Tibial nerve (tissue), 4 donors: ENCODE measurements at places on chromosomes 2 and 18.

- DNase-seq = no peak
- H3K4me3 ChIP-seq = no peak overlapping the region
- H3K27me3 ChIP-seq = no peaks in the 10 kb centered on the region
- no peak overlapping the region for H3K27ac ChIP-seq
Observed at GRCh38 chr2:121791290-121791689, 35.8 kb downstream of the TSN start.

DNA sequence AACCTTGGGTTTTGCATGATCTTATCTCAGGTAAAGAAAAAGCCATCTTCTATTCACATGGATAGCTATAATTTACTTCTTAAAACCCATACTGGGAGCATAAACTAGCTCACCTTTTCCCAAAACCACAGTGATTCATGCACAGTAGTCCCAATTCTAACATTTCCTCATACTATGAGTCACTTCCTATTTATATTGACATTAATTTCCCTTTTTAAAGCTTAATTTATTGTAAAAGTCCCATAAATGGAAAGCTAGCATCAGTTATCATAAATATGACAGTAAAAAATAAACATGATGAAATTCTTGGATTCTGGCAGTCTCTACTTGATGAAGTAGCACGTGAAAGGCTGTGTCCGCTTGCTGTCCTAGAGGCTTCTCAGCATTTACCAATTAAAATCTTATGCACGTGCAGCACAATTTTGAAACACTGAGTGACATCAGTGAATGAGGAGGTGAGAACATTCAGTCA lies 180.1 kb downstream of the CDH2 start:
- no peaks in the 10 kb centered on the region for H3K36me3 ChIP-seq
- H3K27me3 ChIP-seq = no peaks in the 10 kb centered on the region
- no peak overlapping the region for H3K27ac ChIP-seq
- no peak overlapping the region for H3K4me3 ChIP-seq
- H3K4me1 ChIP-seq = peaks cover 10% of the 10 kb centered on the region
- DNase-seq = no peak

GRCh38 chr2:18546567-18546966 lies 13.9 kb downstream of the RDH14 start:
- H3K4me1 ChIP-seq = peaks cover 4% of the 10 kb centered on the region
- H3K27me3 ChIP-seq = no peaks in the 10 kb centered on the region
- no peak for DNase-seq
- no peak overlapping the region for H3K4me3 ChIP-seq
- H3K27ac ChIP-seq = no peak overlapping the region
- H3K36me3 ChIP-seq = no peaks in the 10 kb centered on the region

- DNase-seq = no peak
- no peak overlapping the region for H3K27ac ChIP-seq
- H3K4me1 ChIP-seq = no peaks in the 10 kb centered on the region
- H3K27me3 ChIP-seq = no peaks in the 10 kb centered on the region
- H3K36me3 ChIP-seq = no peaks in the 10 kb centered on the region
- no peak overlapping the region for H3K4me3 ChIP-seq
Observed at GRCh38 chr2:85302121-85302520, 25.7 kb downstream of the TGOLN2 start.

DNA sequence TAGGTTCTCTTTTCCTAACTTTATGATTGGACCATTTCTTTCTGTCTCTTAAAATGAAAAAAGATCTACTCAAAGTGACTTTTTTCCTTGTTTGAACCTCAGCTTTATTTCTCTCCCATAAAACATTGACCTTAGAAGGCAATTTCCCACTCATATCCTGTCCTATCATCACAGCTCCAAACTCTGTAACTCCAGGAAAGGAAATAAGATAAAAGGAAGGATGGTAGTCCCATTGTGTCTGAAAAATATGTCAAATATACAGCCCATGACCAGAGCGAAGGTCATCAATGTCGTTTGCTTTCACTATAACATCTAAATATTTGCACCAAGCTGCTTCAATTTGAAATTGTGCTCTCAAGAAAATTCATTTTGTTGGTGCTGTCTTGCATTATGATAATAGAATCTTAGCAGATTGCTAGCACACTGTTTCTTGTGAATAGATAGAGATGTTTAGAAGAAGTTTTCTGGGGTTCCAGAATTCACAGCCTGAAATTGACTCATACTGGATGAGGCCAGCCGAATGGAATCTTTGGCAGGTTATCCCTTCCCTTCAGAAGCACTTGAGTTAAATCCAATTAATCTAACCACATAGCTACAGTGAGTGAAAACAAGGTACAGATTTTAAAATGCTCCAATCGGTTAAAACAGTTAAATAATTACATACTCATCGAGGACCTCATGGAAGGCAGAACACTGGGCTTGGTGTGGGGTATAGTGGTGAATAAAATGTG lies 95.1 kb downstream of the CRIM1 start:
- DNase-seq = no peak
- H3K27ac ChIP-seq = peak overlapping the region; percentile 42
- H3K27me3 ChIP-seq = no peaks in the 10 kb centered on the region
- H3K4me1 ChIP-seq = peaks cover 60% of the 10 kb centered on the region
- peaks cover 41% of the 10 kb centered on the region for H3K36me3 ChIP-seq

DNA sequence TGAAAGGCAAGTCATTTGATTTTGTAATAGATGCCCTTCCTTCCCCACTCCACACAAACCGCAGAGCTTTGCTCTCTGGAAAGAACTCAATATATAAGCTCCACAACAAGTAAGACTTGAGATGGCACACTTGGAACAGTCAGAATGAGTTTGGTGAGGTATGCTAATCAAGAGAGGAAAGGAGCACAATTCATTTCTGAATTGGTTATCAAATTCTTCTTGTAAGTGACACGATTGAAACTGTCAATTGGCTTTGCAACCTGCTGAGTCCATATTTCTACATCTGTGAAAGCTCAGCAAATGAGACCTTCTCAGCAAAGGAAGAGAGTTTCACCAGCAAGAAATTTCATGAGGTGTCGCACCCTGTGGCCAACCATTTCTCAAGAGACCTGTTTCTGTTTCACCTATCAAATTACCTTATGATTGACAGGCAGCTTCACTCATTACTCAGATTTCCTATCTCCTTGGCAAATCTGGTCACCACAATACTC lies 19.1 kb downstream of the CTLA4 start:
- no peak overlapping the region for H3K27ac ChIP-seq
- H3K36me3 ChIP-seq = no peaks in the 10 kb centered on the region
- no peaks in the 10 kb centered on the region for H3K4me1 ChIP-seq
- H3K4me3 ChIP-seq = no peak overlapping the region
- H3K27me3 ChIP-seq = no peaks in the 10 kb centered on the region

- no peak overlapping the region for H3K27ac ChIP-seq
- DNase-seq = no peak
- no peak overlapping the region for H3K4me3 ChIP-seq
- H3K36me3 ChIP-seq = no peaks in the 10 kb centered on the region
- H3K4me1 ChIP-seq = no peaks in the 10 kb centered on the region
Observed at GRCh38 chr2:43170405-43171105, 55.9 kb downstream of the ZFP36L2 start.

DNA sequence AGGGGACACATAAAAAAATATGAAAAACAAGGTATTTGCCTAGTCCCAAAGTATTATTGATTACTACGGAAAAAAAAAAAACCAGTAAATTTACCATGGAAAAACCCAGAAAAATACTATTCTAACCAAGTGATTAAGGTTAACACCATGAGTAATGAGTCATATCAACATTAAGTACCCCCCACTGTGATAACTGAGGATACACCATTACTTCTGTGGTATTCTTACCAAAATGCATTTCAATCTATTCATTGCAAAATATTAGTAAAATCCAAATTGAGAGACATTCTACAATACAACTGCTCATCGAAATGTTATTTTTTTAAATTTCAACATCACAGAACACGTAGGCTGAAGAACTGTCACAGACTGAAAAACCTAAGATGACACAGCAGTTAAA lies 669.8 kb downstream of the ZEB2 start:
- H3K27ac ChIP-seq = no peak overlapping the region
- no peaks in the 10 kb centered on the region for H3K36me3 ChIP-seq
- no peaks in the 10 kb centered on the region for H3K27me3 ChIP-seq
- H3K4me3 ChIP-seq = no peak overlapping the region

DNA sequence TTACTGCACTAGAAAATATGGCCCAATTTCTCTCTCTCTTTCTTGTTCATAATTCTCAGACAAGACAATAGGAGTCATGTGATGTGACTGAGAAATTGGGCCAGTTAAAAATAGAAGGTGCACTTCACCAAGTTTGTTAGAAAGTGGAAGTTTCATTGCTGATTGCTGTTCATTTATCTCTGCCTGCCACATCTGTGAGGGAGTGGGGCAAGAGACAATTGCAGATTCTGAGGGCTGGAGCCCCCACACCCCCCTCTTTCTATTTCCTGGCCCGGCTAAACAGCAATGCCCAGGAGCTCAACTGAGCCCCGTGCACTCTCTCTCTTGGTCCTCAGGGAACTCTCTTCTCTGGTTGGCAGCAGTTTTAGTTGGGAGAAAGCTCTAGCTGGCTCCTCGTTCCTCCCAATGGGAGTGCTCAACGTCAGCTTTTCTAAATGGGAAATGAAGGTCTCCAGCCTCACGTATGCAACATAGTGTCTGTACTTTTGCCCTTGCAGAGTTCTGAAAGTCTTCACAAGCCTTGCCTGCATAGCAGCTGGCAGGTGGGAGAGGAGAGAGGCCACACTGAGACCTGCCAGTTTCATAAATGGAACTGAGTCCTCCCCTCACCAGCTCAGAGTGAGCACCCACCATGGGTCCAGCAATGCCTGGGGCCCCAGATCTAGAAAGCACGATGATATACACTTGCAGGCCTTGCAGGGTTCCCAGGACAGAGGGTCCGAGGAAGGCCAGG lies 115.7 kb downstream of the MYCN start:
- no peaks in the 10 kb centered on the region for H3K27me3 ChIP-seq
- H3K36me3 ChIP-seq = no peaks in the 10 kb centered on the region
- no peaks in the 10 kb centered on the region for H3K4me1 ChIP-seq
- DNase-seq = no peak
- no peak overlapping the region for H3K27ac ChIP-seq

DNA sequence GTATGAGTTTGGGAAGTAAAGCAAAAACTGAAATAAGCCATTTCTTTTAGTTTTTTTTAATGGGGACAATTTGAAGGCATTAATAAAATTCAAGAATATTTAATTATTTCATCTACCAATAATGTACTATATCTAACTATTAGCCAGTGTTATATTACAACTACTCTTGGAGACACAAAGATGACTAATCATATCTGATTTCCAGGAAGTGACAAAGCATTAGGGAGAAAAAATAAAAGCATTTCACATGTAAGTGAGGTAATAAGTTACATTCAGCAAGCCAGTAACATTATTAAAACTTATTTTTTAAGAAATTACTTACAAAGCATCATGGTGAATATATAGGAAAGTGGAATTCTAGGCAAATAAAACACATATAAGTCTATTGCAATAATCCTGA lies 781.3 kb upstream of the NRXN1 start:
- no peak for DNase-seq
- no peaks in the 10 kb centered on the region for H3K27me3 ChIP-seq
- H3K4me1 ChIP-seq = no peaks in the 10 kb centered on the region
- H3K4me3 ChIP-seq = no peak overlapping the region
- H3K27ac ChIP-seq = no peak overlapping the region

DNA sequence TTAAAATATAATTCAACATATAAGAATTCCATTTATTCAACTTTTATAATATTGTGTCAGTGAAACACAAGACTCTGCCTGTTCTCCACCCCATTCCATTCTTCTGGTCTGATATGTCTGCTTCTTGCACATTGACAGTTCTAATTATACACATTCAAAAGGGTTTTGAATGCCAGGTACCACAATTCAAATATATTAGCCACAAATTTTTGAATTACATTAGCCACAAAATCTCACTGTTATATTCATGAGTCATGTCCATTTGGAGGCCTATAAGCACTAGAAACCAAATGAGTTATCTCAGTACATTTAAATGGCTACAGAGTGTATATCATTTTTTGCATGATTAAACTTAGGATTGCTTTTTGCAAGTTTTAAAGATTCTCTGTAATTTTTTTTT lies 72.1 kb downstream of the CCDC150 start:
- H3K27me3 ChIP-seq = no peaks in the 10 kb centered on the region
- H3K4me1 ChIP-seq = no peaks in the 10 kb centered on the region
- no peak overlapping the region for H3K27ac ChIP-seq

DNA sequence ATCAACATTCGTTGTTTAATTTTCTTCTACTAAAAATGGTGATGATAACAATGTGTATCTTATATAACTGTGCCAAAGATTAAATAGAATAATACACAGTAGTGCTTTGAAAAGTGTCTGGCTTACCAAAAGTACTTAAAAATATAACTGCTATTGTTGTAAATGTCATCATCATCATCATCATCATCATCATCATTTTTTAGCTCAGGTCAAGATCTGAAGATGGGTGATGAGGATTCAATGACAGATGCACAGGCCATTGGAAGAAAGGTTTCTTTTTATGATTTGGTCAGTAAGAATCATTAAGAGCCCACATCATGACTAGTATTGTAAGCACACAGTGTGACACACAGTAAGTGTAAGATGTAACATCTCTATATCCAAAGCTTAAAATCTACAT lies 795.2 kb downstream of the SLC4A3 start:
- no peak for DNase-seq
- no peaks in the 10 kb centered on the region for H3K4me1 ChIP-seq
- no peak overlapping the region for H3K4me3 ChIP-seq
- H3K36me3 ChIP-seq = no peaks in the 10 kb centered on the region

GRCh38 chr2:159088906-159089305 lies 120.5 kb downstream of the TANC1 start:
- no peaks in the 10 kb centered on the region for H3K4me1 ChIP-seq
- H3K4me3 ChIP-seq = no peak overlapping the region
- H3K27me3 ChIP-seq = no peaks in the 10 kb centered on the region
- H3K36me3 ChIP-seq = no peaks in the 10 kb centered on the region

GRCh38 chr2:234422981-234423431 lies 73.9 kb downstream of the ARL4C start:
- no peak for DNase-seq
- H3K27ac ChIP-seq = no peak overlapping the region
- H3K36me3 ChIP-seq = no peaks in the 10 kb centered on the region

DNA sequence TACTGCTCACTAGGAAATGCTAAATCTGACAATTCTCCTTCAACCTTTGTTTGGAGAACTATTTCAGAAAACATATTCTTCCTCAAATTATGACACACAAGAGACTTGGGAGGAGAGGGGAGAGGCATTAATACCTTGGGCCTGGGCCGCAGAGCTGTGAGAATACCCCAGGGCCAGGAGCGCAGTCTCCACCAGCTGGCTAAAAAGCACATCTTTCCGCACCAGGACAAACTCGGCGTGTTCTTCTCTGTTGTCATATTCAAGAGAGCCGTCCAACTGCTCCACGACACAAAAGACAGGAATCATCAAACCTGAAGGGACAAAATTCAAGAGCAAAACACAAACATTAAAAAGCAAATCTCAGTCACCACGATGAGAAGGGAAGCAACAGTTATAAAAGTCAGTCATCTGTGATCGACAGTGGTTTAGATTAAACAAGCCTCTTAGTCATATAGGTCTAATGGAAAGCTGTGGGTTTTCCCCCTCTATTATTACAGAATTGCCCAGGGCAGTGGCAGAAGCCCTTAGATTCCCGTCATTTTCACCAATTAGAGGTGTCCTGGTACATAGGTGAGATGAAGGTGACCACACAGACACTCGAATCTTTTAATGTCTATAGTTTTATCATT lies 24.4 kb downstream of the SATB2 start:
- no peak for DNase-seq
- H3K27ac ChIP-seq = no peak overlapping the region
- H3K27me3 ChIP-seq = no peaks in the 10 kb centered on the region
